ENCODE measurements at places on chromosomes 1 and 21. TPM values are rescaled to one million over a fixed set of nuclear protein-coding genes. Genes with fewer than 3 reads are reported as not detected.
A peak's percentile ranks its signal among the peaks of the same experiment; 100 is the strongest.

DNA sequence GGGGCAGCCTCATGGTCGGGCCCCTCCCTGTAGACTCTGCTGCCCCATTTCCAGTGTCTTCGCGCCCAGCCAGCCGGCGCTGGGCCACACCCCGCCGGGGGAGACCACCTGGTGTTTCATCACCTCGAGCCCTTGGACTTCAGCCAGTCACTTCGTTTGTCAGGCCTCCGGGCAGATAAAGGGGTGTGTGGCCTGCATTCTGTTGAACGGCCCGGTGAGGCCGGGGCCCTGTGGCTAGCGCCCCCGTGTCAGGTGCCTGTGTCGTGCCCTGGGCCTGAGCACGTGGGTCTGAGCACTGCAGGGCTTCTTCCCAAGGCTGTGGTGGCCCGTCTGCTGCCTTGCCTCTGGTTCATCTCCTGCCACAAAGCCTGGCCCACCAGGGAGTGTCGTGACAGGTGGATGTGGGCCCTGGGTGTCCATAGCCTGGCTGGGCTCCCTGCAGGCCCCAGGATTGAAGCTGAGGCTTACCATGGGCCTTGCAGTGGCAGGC is 65.2 kb upstream of the DIP2A start:
- no peak for DNase-seq

DNA sequence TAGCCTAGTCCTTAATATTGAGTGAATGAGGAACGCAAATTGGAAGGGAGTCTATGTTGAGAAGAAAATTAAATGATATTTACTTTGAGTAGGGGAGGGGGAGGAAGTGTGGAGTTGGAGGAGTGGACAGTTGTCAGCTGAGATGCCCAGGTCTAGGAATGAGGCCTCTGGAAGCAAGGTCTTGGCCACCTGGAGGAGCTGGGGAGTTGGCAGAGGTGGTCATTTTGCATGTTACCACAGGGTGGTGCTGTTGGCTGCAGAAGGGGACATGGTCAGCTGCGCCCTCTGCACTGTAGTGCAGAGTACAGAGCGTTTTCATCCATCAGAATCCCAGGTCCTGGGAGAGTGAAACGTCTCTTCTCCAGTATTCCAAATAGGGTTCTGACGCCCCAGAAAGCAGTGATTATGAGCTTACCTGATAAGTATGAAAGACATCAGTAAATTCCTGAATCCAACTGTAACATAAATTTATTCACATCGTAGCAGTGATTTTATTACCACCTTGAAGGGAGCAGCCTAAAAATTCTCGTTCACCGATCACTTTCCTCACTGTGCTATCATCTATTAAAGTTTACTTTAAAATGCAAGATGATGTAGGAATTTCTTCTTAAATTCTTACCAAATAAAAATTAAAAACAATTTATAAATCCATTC is 13.8 kb downstream of the PARK7 start:
- no peak for DNase-seq

DNA sequence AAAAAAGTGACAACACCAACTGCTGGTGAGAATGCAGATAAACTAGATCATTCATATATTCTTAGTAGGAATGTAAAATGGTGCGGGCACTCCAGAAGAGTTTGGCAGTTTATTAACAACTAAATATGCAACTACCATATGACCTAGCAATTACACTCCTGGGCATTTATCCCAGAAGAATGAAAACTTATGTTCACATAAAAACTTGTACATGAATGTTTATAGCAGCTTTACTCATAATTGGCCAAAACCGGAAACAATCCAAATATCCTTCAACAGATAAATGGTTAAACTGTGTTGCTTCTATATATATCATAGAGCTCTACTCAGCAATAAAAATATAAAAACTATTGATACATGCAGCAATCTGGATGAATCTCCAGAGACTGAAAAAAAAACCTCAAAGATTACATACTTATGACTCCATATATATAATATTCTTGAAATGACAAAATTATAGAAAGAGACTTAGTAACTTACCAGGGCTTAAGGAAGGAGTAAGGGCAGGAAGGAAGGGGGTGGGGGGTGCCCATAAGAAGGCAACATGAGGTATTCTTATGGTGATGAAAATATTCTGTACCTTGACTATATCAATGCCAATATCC is 99.9 kb downstream of the KCNH1 start:
- no peak for DNase-seq

DNA sequence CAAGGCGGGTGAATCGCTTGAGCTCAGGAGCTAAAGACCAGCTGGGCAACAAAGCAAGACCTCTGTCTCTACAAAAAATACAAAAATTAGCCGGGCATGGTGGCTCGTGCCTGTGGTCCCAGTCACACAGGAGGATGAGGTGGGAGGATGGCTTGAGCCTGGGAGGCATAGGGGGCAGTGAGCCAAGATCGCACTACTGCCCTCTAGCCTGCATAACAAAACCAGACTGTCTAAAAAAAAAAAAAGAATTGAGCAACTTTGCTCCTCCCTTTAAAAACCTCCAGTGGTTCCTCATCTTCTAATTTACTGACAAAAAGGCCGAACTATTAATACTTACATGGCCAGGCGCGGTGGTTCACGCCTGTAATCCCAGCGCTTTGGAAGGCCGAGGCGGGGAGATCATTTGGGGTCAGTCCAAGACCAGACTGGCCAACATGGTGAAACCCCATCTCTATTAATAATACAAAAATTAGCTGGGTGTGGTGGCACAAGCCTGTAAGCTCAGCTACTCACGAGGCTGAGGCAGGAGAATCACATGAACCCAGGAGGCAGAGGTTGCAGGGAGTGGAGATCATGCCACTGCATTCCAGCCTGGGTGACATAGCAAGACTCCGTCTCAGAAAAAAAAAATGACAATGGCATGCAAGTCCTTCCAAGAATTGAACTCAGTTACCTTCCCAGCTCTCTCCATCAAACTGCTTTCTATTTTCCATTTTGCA is 4.4 kb downstream of the ACBD3 start:
- DNase-seq: no peak

DNA sequence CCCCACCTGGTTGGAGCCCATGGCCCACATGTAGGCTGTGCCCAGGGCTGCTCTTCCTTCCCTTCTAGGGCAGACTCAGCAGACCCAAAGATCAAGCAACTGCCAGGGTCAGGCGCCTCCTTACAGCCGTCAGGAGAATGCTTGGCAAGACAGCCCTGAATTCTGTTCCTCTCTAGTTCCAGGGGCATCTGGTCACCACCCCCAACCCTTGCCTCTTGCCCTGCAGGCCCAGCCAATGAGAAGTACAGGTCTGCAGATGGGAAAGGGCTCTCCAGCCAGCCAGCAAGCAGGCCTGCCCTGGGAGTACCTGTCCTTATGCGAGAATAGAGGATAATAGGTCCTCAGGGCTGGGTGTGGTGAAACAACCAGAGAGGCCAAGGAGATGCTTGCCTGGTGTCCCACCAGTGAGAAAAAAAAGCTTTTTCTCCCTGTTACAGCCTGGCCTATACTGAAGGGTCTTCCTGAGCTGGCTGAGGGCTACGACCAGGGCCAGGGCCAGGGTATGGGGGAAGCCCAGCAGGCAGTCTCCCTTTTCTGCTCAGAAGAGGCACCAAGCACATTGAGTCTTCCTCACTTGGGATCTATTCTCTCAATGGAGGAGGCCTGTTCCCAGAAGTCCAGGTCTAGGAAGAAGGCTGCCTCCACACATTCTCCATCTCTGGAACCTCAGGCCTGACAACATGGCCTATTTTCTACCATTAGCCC is 31.4 kb downstream of the NAV1 start:
- DNase-seq: no peak

DNA sequence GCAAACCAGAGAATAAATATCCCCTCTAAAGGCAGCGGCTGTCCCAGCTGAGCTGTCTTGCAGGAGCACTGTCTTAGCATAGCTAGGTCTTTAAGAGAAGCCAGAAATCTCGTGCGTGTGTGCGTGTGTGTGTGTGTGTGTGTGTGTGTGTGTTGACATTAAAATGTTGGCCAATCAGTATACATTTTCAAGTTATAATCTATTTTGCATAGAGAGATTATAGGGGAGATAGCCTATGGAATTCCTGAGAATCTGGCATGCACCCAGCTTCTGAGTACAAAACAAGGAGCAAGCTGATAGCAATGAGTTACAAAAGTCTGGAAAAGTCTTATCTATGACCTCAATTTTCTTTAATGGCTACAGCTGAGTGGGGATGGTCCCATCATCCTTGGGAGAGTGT is 17.7 kb downstream of the METTL13 start:
- DNase-seq: no peak

GRCh38 chr1:165861911-165862310 is 34.5 kb downstream of the UCK2 start:
- DNase-seq: no peak

DNA sequence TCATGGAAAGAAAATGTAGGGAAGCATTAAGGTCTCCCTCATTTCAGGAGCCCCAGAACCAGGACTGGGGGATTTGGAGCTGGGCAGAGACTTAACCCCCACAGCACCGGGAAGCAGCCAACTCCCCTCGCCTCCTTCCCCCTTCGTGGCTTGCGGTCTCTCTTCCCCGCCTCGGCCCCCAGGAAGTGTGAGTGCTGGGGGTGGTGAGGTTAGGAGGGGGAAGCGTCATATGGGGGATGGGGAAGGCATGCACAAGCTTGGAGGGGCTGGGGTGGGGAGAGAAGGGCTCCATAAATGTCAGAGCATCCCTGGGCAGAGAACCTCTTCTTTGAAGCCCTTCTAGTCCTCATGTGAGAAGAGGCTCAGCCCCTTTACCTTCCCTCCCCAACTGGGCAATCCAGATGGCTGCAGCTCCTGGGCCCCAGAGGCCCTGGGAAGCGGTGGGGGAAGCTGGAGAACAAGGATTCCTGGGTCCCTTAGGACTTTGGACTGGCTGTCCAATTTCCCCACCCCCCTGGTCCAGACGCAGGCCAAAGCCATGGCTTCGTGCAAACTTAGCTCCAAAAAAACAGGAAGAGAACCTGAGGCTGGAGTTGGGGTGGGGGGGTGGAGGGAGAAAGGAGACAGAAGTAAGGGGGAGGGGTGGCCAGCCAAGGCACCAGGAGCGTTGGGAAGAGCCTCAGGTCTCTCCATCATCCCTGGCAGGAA is 7.8 kb downstream of the ZBTB7B start:
- DNase-seq: no peak

- DNase-seq: no peak
Measured at GRCh38 chr21:32719085-32719484, 8.7 kb downstream of the SYNJ1 start.

DNA sequence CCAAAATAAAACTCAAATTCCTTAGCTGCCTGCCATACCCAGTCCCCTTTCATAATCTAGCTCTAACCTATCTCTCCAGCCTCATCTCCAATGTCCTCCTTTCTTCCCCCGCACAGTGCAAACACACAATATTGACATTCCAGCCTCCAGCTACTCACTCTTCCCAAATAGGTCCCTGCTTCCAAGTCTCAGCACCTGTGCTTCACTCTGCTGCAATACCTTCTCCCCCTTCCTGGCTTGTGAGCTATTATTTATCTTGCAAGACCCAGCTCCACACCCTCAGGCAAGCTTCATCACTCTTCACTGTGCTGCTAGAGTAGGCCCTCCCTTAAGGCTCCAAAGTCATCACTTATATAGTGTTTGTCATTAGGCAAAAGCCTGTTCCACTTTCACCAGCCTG is 9.7 kb downstream of the PLPP3 start:
- peak; percentile 52 for DNase-seq

GRCh38 chr1:27545876-27546275 is 55.9 kb upstream of the WASF2 start:
- no peak for DNase-seq

DNA sequence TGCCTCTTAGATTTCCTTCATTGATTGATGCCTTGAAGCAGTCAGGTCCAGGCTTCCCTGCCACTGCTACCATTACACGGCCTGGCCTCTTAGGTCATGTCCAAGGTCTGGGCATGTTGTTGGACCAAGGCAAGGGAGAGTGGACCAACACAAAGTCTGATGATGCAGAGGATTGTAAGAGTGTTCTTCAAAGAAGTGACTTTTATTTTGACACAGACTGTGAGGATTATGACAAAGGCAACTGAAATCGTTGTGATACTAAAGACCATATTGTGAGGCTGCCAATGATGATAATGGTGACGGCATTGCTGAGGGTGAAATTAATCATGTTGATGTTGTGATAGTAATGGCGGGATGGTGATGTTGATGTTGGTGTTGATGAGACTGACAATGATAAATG is 149.5 kb downstream of the GRIK3 start:
- DNase-seq: no peak

DNA sequence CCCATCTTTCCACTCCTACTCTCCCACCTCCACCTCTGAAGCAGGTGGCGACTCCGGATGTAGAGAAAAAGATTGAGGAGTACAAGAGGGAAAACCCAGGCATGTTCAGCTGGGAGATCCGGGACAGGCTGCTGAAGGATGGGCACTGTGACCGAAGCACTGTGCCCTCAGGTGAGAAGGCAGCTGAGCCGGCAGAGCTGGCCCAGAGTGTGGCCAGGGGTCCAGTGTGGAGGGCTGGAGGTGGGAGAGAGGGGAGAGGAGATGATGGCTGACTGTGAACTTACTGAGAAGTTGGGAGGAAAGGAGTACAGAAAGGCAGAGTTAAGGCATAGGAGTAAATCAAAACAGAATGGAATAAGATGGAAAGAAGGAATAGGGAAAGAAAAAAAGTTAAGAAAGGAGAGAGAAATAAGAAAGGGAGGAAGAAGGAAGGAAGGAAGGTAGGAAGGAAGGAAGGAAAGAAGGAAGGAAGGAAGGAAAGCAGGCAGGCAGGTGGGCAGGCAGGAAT is 4.5 kb downstream of the PAX7 start:
- no peak for DNase-seq

- DNase-seq: no peak
Measured at GRCh38 chr21:44728716-44729115, 17.3 kb upstream of the TSPEAR start.

- DNase-seq: peak; percentile 50
Measured at GRCh38 chr1:43306688-43307457, 6.1 kb downstream of the TIE1 start.

GRCh38 chr1:112344754-112345423 is 51.1 kb upstream of the CTTNBP2NL start:
- no peak for DNase-seq

GRCh38 chr21:29419422-29419821 is 120.7 kb downstream of the BACH1 start:
- DNase-seq: no peak

GRCh38 chr1:118300808-118301207 is 115.8 kb upstream of the SPAG17 start:
- DNase-seq: no peak

GRCh38 chr1:68276448-68276847 is 44.1 kb upstream of the WLS start:
- DNase-seq: no peak

GRCh38 chr1:230087028-230087716 is 20.1 kb downstream of the GALNT2 start:
- DNase-seq: no peak

The SPATA46 gene
- total RNA-seq: not detected

The CADM3 gene
- 0.98 TPM for total RNA-seq

The OR2L13 gene
- not detected for total RNA-seq

The RPE65 gene
- total RNA-seq: not detected

The POU3F1 gene
- not detected for total RNA-seq

The HSD3B2 gene
- 2.1 TPM for total RNA-seq
